ENCODE measurements at places on chromosomes 11 and 22.

DNA sequence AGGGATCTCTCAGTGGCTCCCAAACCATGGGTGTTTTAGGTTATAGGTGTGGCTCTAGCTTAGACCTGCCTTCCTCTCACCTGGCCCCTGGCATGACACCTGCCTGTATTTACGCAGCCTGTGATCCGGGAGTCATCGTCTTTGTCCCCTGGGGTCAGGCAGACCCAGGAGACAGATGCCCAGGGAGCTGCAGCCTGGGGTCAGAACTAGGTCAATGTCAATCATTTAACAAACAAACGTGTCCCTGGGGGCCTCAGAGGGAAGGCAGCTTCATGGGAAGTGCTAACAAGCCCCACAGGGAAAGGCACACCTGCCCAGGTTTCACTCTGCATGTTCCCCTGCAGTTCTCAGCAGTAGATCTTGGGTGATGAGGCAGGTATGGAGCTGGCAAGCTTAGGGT, 12.0 kb downstream of the BACE1-AS start:
- no peak for DNase-seq

DNA sequence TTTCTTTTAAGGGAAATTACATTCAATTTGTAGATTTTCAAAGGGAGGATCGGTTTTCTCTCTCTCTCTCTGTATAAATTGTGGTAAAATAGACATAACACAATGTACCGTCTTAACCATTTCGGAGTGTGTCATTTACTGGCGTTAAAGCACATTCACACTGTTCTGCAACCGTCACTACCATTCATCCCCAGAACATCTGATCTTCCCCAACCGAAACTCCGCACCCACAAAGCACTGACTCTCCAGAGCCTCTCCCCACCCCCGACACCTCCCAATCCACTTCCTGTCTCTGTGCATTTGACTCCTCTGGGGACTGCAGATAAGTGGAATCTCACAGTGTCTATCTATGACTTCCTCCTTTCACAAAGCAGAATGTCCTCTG, 15.9 kb upstream of the GRAMD4 start:
- DNase-seq: no peak

DNA sequence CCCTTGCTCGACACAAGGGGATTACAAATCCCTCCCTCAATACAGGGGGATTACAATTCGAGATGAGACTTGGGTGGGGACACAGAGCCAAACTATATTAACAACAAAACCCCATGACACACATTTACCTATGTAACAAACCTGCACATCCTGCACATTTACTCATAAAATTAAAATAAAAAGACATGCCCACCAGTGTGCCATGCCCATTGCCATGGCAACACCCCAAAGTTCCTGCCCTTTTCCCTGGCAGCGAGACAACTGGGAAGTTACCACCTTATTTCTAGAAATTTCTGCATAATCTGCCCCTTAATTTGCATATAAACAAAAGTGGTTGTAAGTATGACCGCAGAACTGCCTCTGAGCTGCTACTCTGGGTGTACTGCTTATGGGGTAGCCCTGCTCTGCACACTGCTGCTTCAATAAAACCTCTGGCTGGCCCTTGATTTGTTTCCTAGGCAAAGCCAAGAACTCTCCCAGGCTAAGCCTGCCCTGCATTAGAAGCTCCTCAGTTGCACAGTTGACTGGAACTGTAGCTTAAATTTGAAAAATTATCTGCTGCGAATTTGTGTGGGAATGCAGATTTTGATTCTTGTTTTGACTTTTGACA, 8.6 kb upstream of the INCENP start:
- no peak for DNase-seq

DNA sequence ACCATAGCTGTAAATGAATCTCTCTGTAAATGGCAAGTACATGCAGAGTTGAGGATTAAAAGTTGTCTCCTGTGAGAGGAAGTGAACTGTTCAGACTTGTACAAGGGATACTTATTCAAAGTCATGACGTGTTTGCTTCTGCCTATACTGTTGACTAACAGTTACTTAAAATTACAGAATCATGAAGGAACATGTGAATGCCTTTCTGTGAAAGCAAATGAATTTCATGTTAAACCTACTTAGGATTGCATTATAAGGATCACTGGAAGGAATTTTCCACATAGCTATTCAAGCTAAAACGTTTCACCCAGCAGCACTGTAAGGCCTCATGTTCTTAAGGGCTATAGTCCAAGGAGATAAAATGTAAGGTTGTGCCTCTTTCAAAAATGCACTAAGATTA, 93.4 kb upstream of the BIRC3 start:
- no peak for DNase-seq

DNA sequence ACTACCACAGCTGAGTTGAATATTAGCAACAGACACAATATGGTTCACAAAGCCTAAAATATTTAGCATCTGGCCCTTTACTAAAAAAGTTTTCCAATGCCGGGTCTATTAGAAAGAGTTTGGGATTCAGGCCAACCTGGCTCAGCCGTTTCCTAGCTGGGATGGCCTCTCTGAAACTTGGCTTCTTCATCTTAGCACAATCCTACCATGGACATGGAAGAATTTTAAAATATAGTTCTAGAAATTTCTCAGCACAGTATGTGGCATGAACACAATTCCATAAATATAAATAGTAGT, 103.8 kb downstream of the RRAS2 start:
- DNase-seq: no peak

GRCh38 chr22:40718250-40719204, 39.2 kb downstream of the MCHR1 start:
- no peak for DNase-seq

- no peak for DNase-seq
Observed at GRCh38 chr11:35230388-35230787, 91.4 kb downstream of the CD44 start.

DNA sequence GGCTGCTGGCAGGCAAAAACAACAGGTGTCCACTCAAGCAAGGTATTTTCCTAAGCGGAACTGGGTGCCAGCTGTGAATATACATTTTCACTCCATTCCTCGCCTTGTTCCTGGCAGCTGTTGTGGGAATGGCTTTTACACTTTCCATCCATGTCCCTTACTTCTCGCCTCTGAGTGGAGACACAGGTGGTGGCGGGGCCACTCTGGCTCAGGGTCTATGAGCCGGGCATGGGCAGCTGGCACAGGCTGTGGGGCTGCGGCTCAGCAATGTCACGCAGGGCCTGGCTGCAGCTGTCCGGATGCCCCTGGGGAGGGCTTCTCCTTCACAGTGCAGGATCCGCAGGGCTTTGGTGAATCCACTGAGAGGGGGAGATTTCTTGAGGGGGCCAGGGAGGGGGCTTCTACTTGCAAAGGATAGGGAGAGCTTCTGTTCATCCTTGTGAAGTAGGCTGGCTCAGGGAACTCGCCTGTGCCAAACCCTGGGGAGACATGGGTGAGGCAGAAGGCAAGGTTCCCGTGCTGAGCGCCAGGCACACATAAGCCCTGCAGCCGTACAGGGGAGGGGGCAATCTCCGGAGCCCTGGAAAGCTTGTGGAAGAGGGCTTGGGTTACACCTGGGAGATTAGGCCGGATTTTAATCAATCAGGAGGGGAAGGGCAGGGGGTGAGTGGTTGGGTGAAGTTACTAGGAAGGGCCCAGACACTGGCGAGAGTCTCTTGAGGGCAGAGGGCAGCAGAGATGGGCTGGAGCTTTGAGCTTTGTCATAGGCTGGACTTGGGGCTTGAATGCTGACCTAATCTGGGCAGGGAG, 45.7 kb downstream of the KCNQ1OT1 start:
- DNase-seq: no peak

- no peak for DNase-seq
Observed at GRCh38 chr11:103619480-103619879, 417.0 kb upstream of the DDI1 start.

GRCh38 chr11:122175306-122175705, 59.3 kb upstream of the BLID start:
- DNase-seq: no peak

DNA sequence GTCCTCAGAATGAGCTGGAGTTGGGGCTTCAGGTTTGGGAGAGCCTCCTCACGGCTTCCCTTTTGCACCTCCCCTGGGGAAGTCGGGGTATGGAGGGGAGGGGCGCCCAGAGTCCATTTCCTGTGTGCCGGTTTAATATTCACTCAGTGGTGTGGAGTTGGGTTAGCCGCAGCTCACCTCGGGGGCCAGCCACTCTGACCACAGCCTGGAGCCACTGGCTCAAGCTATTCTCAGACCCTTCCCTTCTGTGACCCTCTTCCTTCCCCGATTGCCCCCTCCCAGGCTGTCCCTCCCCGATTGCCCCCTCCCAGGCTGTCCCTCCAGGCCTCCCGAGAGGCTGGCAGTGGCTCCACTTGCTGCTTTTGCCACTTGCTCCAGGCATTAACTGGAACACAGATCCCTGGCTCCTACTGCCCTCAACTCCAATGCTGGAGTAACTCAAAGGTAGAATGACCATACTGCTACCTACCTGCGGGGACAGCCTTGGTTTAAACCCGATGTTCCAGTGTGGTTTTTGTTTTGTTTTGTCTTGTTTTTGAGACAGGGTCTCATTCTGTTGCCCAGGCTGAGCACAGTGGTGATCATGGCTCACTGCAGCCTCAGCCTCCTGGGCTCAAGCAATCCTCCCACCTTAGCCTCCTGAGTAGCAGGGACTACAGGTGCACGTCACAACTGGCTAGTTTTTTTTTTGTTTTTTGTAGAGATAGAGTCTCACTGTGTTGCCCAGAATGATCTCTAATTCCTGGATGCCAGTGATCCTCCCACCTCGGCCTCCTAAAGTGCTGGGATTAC, 29.3 kb downstream of the RPUSD4 start:
- DNase-seq: no peak

DNA sequence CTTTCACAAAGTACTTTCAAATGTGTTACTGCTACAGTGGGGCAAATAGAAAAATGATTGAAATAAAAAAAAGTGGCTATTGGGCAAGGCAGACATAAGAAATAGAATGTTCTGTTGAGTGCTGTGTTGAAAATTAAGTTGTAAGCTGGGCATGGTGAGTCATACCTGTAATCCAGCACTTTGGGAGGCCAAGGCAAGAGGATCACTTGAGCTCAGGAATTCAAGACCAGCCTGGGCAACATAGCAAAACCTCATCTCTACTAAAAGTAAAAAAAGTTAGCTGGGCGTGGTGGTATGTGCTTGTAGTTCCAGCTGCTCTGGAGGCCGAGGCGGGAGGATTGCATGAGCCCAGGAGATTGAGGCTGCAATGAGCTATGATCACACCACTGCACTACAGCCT, 26.9 kb upstream of the LDHA start:
- DNase-seq: no peak

GRCh38 chr11:83336993-83337392, 50.8 kb upstream of the CCDC90B start:
- no peak for DNase-seq

DNA sequence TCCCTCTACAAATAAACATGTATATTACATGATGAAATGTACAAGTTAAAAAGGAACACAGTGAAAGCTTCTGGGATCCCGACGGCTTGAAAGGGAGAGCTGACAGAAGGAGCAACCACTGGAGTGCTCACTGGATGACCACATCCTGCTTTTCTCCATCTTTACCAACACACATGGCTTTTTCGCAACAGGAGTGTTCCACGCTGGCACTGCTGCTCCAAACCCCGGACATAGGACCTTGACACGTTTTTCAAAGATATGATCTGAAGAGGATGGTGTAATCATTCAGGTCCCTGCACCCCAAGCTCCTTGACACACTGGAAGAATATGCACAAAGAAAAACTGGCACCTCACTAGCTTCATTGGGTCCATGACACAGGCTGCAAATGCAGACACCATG, 121.9 kb downstream of the LARGE1 start:
- DNase-seq: no peak

GRCh38 chr22:20517422-20517821, 10.0 kb downstream of the MED15 start:
- no peak for DNase-seq

GRCh38 chr11:131468565-131468964, 98.2 kb downstream of the NTM start:
- DNase-seq: no peak

GRCh38 chr22:32059426-32059825, 16.4 kb downstream of the SLC5A1 start:
- DNase-seq: no peak

DNA sequence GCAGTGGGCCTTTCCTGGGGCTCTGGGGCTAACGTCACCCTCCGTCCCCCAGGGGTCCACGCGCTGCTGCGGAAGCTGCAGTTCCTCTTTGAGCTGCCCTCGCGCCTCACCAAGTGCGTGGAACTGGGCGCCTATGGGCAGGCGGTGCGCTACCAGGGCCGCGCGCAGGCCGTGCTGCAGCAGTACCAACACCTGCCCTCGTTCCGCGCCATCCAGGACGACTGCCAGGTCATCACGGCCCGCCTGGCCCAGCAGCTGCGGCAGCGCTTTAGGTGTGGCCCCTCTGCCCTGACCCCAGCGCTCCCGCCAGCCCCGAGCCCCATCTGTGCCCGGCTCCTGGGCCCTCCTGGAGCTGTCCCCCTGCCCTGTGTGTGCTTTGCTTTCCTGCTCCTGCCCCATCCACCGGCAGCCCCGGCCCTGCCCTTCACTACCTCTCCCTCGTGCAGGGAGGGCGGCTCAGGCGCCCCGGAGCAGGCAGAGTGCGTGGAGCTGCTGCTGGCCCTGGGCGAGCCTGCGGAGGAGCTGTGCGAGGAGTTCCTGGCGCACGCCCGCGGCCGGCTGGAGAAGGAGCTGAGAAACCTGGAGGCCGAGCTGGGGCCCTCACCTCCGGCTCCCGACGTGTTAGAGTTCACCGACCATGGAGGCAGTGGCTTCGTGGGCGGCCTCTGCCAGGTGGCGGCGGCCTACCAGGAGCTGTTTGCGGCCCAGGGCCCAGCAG, 3.8 kb upstream of the TM7SF2 start:
- DNase-seq: no peak

GRCh38 chr11:21485426-21485825, 707.5 kb upstream of the ANO5 start:
- DNase-seq: no peak

- no peak for DNase-seq
Observed at GRCh38 chr22:39080052-39080762, 3.1 kb downstream of the APOBEC3G start.

DNA sequence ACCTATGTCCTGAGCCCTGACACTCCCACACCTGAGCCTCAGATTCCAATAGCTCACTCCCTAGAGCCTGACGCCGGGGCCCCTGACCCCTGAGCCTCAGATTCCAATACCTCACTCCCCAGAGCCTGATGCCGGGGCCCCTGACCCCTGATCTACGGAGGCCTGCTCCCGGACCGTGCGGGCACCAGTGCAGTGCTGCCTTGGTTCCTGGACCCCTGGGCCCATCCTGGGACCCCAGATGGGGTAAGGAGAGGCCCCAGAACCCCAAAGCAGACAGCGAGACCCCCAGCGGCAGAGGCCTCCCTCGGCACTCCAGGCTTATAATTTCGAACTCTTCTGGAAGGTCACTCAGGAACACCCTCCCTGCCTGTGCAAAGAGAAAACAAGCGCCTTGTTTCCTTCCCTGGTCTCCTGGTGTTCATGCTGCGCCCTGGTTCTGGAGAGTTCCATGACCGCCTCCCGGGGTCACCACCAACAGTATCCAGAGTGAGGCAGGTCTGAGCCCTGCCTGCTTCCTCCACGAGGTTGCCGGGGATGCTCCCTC, 7.5 kb downstream of the SUSD2 start:
- DNase-seq: no peak

DNA sequence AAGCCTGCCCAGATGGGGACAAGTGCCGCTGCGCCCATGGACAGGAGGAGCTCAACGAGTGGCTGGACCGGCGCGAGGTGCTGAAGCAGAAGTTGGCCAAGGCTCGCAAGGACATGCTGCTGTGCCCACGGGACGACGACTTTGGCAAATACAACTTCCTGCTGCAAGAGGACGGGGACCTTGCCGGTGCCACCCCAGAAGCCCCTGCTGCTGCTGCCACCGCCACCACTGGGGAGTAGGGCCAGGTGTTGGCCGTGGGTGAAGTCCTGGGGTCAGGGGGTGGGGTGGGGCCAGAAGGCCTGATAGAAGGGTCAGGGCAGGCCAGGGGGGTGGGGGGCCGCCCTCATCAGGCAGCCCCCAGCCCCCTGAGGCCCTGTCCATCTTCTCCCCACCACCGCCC, 24.6 kb upstream of the TEF start:
- DNase-seq: no peak

All from GOT3 (cell line).